HEK293T (cell line): ENCODE measurements at places on chromosomes 5 and 9.

DNA sequence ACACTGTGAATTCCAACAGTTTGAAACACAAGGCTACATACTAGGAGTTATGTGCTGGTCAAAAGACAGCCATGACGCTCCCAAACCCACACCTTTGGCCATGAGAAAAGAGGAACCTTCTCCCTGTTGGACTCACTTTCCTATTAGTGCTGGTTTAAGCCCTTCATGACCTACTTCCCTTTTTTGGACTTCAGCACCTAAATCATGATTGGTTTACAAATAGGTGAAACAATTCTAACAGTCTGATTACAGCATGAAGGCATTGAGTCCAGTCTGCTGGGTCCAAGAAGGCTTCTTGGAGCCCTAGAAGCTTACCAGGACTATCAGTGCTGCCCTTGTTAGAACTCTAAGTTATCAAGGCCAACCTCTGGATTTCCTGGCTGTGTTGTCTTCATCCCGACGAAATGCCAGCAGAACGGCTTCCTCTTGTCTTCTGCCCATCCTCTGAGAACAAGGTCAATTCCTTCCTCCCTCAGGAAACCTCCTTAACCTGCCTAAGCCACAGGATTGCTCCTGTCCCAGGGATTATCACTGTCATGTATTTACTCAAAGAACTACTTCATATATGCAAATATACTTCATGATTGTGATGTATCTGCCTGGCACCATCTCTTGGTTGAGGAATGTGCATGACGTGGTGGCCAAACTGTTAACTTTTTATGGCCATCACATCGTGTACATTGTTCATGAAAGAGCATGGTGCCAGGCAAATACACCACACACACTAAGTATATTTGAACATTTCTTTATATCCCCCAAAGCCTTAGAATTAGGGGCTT, 83.6 kb downstream of the ANKH start:
- DNase-seq = no peak

DNA sequence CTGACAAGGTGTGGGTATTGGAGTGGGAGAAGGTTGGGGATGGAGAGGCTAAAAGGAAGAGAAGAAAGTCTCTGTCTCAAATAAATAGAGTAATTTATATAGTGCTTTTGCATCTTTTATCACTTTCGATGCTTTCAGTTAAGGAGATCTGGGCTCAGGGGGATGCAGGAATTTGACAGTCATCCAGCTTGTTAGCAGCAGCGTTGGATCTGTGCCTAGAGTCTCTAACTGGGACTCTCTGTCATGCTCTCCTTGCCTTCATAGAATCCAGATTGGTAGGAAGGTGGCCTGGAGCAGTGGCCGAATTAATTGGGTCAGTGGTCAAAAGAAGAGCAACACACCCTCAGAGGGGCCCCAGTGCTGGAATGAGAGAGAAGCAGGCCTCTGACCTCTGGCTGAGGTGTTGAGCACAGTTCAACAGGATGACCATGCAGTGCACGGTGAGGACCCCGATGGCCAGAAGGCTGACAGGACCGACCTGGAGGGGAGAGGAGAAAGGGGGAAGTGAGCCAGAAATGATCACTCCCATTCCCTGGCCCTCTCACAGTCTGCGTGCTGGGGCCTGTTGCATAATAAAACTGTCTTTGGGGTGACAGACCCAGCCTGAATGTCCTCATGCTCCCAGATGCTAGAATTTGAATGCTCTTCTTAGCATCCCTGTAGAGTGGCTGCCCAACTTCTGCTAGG, 7.6 kb downstream of the SLC36A3 start:
- DNase-seq = no peak

GRCh38 chr5:12883395-12883794, 979.1 kb upstream of the CTNND2 start:
- DNase-seq = no peak

GRCh38 chr5:66339896-66340295, 195.8 kb downstream of the SREK1 start:
- no peak for DNase-seq

DNA sequence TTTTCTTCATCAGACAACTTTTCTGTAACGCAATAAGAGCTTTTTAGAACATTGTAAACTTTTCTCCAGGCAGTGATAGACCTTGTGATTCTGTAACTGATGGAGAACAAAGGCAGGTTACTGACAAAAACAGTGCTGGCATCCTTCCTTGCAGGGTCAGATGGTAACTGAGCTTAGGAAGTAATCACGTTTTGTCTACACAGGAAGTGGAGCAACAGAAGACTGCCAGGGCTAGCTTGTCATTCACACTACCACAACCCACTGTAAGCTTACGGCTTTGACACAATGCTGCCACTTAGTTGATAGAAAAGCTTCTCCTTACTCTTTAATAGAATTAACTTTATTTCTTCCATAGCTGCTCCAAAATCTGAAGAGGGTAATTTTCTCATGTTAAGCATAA, 46.8 kb downstream of the FBN2 start:
- no peak for DNase-seq

GRCh38 chr5:79224286-79224984, 11.5 kb upstream of the JMY start:
- no peak for DNase-seq

DNA sequence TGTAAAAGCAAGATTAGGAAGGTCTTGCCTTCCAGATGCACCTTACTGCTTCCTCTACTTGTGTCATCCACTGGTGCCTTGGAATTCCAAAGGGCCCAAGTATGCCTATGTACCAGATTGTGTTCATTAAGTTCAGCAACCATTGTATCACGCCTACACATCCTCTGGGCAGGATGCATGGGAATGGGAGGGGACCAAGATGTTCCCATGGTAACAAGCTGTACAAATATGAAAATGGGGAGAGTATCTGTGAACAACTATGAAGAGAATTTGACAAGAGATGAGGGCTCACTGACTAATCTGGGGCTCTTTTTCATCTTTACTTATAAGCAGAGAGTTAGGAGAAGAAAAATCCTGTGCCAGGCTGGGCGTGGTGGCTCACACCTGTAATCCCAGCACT, 137.8 kb upstream of the MAP1B start:
- DNase-seq = no peak

DNA sequence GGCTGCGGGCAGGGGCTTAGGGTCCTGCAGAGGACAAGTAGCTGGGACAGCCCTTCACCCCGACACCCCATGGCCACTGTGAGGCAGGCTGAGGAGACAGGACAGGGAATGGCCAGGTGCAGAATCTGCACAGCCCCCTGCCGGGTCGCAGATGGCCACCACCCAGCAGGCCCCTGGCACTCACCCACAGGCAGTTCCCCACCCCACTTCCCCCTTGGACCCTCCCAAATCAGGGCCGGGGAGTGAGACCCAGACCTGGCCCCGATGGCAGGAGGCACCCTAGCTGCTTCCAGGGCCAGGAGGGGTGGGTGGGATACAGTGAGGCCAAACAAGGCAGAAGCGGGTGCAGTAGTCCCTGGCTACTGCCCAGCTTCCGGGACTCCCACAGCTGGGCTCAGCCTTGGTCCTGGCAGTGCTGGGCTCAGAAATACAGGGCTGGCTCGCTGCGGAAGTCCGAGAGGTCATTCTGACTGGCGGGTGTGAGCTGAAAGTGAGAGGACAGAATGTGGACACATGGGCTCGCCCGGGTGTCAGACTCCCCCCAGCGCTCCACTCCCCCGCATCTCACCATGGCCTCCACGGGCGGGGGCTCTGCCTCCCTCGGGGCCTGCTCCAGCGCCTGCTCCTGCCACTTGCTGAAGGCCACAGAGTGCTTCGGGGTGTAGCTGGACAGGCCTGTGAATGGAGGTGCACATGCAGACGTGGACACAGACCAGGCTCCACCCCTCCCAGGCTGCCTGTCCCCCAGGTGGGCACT, 3.4 kb downstream of the SSNA1 start:
- no peak for DNase-seq

GRCh38 chr9:2060424-2060823, 45.3 kb downstream of the SMARCA2 start:
- DNase-seq = no peak

GRCh38 chr5:33579789-33580188, 139.0 kb downstream of the TARS1 start:
- no peak for DNase-seq

DNA sequence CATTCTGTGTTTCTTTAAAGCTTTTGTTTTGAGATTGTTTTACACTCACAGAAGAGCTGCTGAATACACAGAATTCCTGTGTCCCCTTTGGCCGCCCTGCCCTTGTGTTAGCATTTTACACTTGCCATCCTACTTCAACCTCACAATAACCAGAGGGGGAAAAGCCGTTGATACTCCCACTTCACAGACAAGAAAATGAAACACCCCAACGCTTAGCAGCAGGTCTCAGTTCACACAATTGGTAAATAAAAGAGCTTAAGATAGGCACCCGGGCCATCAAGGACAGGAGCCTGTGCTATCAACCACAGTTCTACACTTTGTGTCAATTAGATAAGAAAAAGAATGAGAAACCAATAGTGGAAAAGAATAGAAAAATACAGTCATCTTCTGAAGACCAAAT, 178.0 kb downstream of the SYK start:
- no peak for DNase-seq

- DNase-seq = no peak
Measured at GRCh38 chr5:175344331-175345195, 99.4 kb downstream of the DRD1 start.
